ENCODE measurements at places on chromosomes 2 and 18.

- no peak for DNase-seq
Measured at GRCh38 chr2:39755466-39755865, 23.6 kb downstream of the THUMPD2 start.

GRCh38 chr2:241559323-241560161 lies 997 bp downstream of the BOK start:
- no peak for DNase-seq

DNA sequence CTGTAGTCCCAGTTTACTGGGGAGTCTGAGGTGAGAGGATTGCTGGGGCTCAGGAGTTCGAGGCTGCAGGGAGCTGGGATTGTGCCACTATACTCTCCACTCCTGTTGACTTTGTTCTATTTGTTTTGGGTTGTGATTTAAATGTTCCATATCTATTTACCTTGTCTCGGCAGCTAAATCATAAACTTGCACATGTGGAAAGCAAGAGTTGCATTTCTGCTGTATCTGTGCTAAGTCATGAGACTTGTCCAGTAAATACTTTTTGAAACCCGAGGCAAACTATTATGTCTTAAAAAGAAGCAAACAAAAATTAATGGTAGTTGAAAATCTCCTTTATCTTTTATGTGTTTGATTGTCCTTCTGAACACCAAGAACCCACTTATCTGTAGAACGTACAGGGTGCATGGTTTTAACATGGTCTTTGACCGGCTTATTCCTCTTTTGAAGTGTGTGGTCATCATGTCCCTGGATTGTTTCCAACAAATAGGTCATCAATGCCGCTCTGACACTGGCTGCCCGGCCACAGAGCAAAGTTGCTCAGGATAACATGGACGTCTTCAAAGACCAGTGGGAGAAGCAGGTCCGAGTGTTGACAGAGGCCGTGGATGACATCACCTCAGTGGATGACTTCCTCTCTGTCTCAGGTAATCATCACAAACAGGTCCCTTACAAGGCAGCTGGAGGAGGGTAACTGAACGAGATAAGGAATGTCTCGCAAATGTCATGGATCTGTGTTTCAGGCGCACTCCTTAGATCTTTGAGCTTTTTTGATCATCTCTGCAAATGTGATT lies 241.1 kb upstream of the LRRTM1 start:
- DNase-seq, result no peak

- no peak for DNase-seq
Measured at GRCh38 chr2:84022810-84023431, 436.2 kb downstream of the SUCLG1 start.

GRCh38 chr2:51710222-51710621 lies 678.3 kb upstream of the NRXN1 start:
- DNase-seq, result no peak

DNA sequence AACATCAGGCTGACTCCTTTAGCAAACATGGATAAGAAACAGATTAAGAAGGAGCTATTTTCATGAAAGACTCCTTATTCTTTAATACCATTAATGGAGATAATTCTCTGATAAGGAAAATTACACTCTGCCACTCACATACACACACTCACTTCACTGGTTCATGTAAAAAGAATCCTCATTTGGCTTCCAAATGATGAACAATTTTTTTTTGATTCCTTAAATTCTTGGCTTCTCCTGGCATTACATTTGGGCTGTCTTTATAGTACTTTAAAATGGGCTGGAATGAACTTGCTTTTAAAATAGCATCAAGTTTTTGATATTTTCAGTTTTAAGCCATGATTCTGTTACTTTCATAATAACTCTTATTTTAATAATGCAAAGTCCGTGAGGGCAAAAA lies 328.6 kb downstream of the SLC8A1 start:
- DNase-seq, result no peak

DNA sequence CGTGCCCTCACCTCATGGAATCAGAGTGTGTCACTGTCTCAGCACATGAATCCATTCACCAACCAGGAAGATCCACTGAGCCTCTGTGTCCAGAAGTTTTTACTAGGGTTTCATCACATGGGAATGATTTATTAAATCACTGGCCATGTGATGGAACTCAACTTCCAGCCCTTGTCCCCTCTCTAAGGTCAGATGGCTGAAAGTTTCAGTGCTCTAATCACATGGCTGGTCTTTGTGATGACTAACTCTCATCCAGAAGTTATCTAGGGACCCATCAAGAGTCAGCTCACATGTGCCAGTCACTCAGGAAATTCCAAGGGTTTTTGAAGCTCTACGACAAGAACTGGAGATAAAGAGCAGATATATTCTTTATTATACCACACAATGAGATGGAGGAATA lies 140.5 kb upstream of the GYPC start:
- no peak for DNase-seq

GRCh38 chr2:224570328-224570993 lies 14.7 kb downstream of the CUL3 start:
- DNase-seq, result no peak

- DNase-seq, result no peak
Measured at GRCh38 chr18:58851856-58852255, 12.8 kb upstream of the ZNF532 start.

DNA sequence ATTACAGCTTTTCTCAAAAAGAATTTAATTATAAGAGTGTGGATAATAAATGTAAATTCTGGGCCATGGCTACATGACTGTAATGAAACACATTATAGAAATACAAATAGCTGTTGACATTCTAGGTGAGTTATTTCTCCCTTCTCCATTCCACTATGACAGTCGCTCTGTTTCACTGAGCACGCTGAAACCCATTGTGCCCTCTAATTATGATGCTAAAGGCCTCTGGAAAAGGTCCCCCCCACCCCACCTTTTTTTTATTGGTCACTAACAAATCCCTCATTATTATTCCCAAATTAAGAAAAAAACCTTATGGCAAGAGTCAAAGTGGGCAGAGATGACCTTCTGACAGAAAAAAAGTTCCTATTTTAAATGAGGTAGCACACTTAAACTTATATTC lies 285.0 kb upstream of the SIX3 start:
- DNase-seq, result no peak

GRCh38 chr2:167504061-167504460 lies 615.8 kb downstream of the XIRP2 start:
- DNase-seq, result no peak

DNA sequence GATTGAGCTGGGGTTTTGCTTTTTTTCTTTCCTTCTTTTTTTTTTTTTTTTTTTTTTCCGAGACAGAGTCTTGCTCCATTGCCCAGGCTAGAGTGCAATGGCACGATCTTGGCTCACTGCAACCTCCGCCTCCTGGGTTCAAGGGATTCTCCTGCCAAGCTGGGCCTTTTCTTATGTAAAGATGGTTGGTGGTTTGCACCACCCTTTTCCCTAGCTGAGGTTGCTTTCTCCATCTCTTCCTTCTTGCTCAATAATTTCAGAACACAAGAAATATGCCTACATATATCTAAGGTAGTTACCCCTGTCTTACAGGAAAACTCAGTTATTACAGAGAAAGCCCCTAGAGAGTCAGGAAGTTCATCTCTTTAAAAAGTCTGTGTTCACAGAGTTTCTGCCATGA lies 7.0 kb downstream of the TTC39C start:
- no peak for DNase-seq

DNA sequence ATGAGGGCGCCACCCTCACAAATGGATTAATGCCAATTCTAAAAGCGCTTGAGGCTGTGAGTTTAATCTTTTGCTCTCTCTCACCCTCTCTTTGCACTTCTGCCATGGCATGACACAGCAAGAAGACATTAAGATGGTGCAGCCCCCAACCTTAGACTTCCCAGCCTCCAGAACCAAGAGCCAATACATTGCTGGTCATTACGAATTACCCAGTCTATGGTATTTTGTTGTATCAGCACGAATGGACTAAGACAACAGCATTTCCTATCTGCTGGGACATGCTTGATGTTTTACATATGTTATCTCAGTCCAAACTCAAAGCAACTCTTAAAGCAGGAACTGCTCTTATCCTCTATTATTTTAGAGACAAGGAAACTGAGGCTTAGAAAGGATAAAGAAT lies 222.9 kb downstream of the STK39 start:
- no peak for DNase-seq

DNA sequence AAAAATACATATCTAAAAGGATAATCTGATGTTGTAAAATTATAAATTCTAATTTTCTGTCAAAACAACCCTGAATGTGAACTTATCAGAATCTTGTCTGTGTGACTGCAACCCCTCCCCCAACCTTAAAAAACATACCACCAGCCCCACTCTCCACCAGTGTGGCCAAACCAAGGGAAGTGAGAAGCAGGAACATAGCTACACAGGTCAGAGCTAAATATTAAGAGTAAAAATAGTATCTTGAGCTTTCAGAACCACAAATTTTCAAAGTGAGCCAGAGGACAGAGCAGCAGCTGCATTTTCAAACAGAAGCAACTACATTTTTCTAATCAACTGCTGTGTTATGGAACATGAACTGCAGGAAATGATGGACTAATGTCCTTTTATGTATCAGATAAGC lies 156.7 kb downstream of the SLC4A10 start:
- no peak for DNase-seq

DNA sequence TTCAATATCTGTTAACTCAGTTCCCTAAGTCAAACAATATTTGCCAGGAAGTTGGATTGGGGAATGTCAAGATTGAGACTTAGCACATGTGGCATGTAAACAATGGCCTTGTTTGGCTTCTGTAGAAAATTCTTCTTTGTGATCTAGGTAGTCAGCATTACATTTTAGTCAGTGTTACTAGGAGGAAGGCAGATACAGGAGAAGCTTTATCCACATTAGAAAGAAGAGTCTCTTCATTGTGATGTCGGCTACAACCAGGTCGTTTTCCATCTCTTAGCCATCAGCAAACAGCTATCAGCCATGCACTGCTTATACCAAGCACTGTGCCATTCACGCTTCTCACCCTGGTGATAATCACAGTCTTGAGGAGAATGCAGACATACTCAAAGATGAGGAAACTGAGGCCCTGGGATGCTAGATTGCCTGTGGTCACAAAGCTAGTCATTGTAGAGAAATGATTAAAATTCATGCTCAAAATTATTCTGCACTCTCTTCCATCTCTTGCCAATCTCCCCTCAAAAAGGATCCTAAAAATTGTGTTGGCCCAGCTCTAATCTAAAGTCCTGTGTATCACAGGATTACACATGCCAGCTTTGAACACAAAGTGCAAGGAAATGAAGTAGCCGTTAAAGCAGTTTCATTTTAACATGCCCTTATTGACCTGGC lies 3.2 kb downstream of the GALNT5 start:
- no peak for DNase-seq

- DNase-seq, result no peak
Measured at GRCh38 chr2:159249990-159250715, 36.4 kb downstream of the WDSUB1 start.

DNA sequence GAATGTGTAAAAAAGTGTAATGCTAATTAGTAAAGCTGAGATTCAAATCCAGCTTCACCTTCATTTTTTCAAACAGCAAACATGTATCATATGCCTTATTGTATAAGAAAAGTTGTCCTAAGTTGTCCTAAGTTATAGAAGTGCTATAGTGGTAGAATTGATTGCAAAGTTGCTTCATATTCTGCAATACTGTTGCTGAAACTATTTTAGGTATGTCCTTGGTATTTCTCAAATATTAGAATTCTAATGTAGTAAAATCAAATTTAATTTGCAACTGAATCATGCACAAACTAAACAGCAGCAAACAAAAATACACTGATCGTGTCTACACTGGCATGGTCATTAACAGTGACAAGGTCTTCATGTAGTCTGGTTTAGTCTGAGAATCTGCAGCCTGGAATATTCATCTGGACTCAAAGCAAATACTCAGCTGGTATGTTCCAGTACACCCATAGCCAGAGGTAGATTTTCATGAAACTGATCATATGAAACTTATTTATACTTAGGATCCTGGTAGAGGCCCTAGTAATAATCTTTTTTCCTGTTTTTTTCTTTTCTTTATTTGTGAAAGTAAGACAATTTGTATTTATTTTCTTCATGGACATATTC lies 555.6 kb upstream of the ZEB2 start:
- DNase-seq, result no peak

DNA sequence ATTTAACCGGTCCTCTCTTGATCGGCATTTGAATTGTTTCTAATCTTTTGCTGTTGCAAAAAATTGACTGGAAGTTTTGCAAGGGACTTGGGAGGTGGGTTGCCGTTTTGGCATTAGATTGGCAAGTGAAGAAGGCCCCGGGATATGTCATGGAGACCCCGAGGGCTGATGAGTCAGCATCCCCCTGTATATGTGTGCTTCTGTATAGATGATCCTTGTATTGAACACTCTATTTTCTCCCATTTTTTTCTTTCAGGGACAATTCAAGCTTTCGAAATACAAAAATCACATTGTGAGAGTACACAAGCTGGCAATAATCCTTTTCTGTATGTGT lies 30.1 kb downstream of the EIF4E2 start:
- no peak for DNase-seq

GRCh38 chr2:61288070-61288841 lies 126.3 kb downstream of the C2orf74 start:
- no peak for DNase-seq

- no peak for DNase-seq
Measured at GRCh38 chr2:236872015-236872414, 213.7 kb upstream of the COPS8 start.

- no peak for DNase-seq
Measured at GRCh38 chr2:52077159-52077558, 1045.2 kb upstream of the NRXN1 start.

DNA sequence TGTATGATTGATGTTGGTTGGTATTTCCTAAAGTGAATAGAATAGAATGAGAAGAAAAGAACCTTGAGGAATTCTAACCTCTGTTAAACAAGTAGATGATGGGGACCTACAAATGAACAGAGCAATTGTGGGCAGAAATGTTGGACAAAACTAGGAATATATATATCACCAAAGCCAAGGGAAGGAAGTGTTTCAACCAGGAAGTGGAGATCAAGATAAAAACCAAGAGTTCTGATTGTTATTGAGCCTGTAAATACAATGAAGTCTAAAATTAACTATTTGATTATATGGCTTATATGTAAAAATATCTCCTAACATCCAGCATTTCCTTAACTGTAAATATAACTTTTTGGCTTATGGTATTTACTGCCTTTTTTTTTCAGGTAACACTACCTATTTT lies 730.0 kb downstream of the SOCS6 start:
- no peak for DNase-seq

- no peak for DNase-seq
Measured at GRCh38 chr2:173044686-173045085, 31.0 kb upstream of the MAP3K20 start.

GRCh38 chr2:7692657-7693161 lies 775.5 kb downstream of the RNF144A start:
- DNase-seq, result no peak

- no peak for DNase-seq
Measured at GRCh38 chr2:23681356-23682140, 245.4 kb downstream of the ATAD2B start.

- DNase-seq, result no peak
Measured at GRCh38 chr2:188979187-188980114, 5.3 kb downstream of the COL3A1 start.

- DNase-seq, result no peak
Measured at GRCh38 chr2:10047616-10048500, 4.5 kb downstream of the KLF11 start.

GRCh38 chr2:135694711-135695110 lies 46.9 kb upstream of the UBXN4 start:
- no peak for DNase-seq
